ENCODE measurements at places on chromosomes 5 and 9.

GRCh38 chr9:127634021-127634420 lies 21.9 kb downstream of the STXBP1 start:
- peak; percentile 38 for DNase-seq

GRCh38 chr5:40841068-40841805 lies at the start of gene CARD6:
TSS of gene CARD6 (plus strand) at chr5:40841367. CDS start at chr5:40841383, 16 bp downstream.
- peak; percentile 63 for DNase-seq

GRCh38 chr5:103511554-103511885 lies 51.1 kb downstream of the NUDT12 start:
- peak; percentile 55 for DNase-seq

DNA sequence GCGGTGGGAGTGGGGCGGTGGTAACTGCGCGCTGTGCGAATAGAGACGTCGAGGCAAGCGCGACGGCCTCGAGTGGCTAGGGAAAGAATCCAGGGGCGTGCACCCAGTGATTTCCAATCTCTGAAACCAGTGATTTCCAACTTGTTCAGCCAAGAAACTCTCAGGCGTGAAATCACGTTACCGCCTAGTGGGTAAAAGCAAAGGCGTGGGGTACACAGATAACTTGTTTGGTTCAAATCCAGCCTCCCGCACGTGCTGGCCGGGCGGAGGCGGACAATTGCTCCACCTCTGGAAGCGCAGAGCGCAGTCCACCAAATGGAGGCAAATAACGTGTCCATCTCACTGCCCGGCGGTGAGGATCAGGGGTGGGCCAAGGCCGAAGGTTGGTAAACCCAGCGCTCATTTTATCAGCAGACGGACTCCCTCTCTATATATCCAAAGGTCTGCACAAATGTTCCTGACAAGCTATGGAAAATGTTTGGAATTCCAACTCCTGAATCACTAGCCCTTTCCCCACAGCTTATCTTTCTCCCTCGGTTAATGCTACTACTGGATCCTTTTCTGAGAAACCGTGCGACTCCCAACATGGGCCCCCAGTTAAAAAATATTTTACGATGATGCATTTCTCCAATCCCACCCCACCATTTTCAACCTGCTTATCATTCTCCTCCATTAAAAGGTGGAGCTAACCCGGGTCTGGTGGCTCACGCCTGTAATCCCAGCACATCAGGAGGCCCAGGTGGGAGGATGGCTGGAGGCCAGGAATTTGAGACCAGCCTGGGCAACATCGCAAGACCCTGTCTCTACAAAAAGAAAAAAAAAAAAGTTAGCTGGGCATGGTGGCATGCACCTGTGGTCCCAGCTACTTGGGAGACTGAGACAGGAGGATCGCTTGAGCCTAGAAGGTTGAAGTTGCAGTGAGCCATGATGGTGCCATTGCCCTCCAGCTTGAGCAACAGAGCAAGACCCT lies 950 bp upstream of the FNBP1 start:
- peak; percentile 63 for DNase-seq

DNA sequence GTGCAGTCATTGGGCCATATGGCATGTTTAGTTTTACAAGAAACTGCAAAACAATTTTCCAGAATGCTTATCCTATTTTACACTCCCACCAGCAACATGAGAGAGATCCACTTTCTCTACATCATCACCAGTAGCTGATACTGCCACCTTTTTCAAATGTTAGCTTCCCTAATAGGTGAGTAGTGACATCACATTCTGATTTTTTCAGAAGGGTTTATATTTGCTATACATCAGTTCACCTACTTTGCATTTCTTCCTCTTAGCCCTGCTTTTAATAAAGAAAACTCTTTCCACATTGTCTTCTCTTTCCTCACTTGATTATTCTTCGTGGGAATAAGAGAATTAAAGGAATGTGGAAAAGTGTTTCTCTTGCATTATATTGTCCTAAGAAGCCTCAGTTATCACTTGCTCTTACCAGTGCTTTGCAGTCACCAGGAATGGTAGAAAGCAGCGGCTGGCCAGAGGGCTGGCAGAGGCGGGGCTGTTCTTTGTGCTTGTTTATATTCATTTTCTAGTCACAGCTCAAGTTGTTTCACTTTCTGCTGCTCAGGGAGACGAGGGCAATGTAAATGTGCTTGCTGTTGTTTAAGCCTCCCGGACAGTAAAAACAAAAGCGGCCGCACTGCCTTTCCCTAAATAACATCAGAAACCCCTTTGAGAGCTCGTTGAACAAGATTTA lies 164.8 kb downstream of the HSD17B3 start:
- peak; percentile 71 for DNase-seq

GRCh38 chr9:126450668-126451205 lies 124.1 kb downstream of the MVB12B start:
- DNase-seq = no peak

DNA sequence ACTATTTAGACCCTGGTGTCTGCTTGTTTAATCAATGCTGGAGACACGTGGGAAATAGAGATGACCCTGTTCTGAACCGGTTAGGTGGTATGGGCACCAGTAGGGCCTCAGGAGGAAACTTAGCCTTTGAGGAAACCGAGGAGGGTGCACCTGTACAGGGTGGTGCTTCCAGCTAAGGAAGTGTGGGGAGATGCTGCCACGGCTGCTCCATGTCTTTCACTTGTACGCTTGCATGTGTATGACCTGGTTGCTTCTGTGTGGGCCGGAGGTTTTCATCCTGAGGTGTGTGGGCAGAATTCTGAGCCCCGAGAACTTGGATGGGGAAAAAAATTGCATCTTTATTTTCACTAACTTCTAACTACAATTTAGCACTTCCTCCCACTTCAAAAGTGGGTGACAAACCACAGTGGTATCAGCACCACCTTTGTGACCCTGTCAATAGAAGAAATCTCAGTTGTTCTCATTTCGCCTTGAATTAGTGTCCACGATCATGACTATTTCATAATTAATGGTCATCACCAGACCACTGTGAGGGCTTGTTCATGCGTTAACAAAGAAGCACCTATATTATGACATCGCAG lies 99.8 kb upstream of the SPATA31C2 start:
- no peak for DNase-seq

All from small intestine (tissue), 16 donors.